Mesenteric fat pad (tissue), 1 donor: ENCODE measurements at places on chromosomes 5 and 9.

DNA sequence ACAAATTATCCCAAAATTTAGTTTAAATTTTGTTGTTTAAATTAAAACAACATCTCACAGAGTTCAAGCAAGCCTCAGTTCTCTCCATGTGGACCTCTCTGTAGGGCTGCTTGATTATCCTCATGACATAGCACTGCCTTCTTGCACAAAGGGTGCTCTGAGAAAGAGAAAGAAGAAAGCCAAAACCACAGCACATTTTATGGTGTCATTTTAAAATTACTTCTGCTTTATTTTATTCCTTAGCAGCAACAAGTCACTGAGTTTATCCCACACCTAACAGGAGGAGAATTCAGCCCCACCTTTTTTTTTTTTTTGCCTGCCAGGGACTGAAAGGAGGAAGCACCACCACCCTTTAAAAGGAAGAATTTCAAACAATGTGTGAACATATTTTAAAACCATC, 12.8 kb upstream of the KCNV2 start:
- DNase-seq: no peak

GRCh38 chr5:1052641-1053390, 44.2 kb downstream of the NKD2 start:
- no peak for DNase-seq

DNA sequence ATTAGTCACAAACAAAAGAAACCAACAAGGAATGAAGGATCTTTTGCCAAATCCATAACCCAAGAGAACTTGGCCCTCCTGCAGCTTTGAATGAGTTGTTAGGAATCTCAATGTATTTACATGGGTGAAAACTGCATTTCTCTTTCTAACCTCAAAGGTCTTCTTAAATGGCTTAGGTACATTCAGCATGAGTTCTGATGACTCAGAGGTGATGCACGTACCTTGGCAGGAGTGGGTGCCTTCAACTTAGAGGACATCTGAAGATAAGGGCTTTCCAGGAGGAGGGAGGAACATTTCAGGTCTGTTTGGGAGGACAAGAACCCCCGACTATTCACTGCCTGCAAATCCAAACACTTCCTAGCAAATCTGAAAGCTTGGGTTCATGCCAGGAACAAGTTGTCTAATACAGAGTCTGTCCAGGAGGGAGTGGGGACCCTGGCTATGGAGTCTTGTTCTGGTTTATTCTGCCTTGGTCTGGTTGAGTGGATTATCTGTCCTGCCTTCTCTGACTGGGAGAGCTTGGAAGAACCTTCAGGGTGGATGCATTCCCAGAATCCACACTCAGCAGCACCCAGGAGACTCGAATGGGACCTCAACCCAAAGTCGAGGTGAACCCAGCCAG, 65.7 kb downstream of the IRX2 start:
- no peak for DNase-seq

DNA sequence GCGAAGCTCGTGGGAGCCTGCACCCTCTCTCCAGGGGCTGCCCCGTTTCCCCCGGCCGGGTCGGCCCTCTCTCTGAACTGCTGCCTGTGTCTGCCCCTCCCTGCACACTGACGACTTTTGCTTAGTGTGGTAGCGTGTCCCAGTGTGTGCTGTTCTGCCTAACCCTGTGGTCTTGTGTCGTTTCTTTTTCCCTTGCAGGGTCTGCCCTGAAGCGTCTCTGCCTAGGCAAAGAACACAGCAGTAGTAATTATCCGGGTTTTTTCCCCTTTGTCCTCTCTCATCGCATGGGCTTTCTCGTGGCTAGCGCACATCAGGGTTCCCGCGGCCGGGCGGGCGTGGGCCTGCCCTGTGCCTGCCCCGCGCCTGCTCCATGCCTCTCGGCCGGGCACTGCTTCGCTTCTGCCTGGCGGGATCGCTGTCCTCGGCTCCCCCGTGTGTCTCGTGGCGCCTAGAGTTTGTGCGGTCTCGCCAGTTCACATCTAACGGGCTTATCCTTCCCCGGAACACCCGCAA, 122.7 kb downstream of the WNK2 start:
- peak; percentile 57 for DNase-seq

DNA sequence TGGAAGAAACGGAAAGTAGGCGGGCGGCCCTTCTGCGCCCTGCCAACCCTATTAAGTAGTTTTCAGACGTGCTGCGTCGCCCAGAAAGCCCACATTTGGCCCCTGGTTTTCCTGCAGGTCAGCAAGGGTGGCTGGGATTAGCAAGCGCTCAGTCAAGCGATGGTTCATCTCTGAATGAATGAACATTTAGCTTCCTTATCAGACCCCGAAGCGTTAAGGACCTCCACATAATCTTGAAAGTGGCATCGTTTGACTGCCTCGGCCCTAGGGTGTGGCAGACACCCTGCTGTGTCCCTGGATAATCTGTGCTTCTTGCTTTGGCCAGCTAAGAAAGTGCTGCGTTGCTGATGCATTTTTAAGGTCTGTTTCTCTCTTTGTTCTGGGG, 684 bp downstream of the TOR1B start:
- no peak for DNase-seq

- DNase-seq: no peak
These were observed 7.1 kb downstream of the ZFP2 start for GRCh38 chr5:178902849-178903248.
